ENCODE measurements at places on chromosomes 1 and 21.

- no peak for DNase-seq
These were observed 20.0 kb upstream of the ALDH4A1 start for GRCh38 chr1:18922319-18922726.

DNA sequence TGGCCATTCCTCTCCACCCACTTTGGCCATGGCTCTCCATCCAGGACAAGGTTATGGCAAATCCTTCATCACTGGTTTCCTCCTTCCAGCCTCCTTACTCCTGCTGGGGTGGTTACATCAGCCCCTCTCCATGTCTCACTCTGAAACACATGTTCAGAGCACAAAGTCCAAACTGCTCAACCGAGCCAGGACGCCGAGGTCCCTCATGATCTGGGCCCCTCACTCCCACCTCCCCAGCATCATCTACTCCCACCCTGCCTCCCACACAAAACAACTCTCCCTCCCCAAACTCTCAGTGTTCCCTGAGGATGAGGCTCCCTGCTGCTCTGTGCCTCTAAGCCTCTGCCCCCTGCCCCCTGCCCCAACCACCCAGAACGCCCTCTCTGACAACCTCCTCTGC is 33.3 kb upstream of the ZBTB40 start:
- DNase-seq: no peak

DNA sequence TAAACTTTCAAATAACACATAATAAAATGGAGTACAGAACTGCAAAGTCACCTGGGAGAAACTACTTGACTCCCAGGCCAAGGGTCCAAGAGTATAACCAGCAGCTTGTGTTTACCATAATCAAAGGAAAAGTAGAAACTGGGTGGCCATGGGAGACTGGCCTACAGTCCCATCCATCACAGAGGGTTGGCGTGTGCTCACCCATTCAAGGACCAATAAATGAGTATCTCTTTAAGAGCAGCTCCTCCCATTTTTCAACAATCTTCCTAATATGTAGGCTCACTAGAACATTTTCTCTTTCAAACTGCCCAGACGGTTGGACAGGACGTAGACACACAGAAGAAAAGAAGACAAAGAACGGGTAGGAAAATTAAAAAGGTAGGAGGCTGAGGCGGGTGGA is at the start of gene FMO3:
FMO3 (plus strand) TSS at position 302 of the 400 bp plus-strand sequence. CDS start 1,754 bp downstream, outside the sequence.
- no peak for DNase-seq

- DNase-seq: no peak
These were observed 5.9 kb downstream of the MAN1C1 start for GRCh38 chr1:25622531-25622930.

- DNase-seq: no peak
These were observed 3.4 kb downstream of the CAPZB start for GRCh38 chr1:19481826-19482398.

DNA sequence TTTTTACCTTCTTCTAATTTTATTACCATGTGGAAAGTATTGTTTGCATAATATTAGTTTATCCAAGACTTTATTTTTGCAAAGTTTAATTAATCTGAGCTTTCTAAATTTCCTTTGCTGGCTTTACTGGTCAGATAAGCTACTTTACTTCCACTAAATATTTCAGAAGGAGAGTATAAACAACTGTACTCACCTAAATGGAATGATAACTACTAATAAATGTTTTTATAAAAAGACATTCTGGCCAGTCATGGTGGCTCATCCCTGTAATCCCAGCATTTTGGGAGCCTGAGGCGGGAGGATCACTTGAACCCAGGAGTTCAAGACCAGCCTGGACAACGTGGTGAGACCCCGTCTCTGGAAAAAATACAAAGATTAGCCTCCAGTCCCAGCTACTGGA is 36.0 kb downstream of the ATP8B2 start:
- DNase-seq: no peak

DNA sequence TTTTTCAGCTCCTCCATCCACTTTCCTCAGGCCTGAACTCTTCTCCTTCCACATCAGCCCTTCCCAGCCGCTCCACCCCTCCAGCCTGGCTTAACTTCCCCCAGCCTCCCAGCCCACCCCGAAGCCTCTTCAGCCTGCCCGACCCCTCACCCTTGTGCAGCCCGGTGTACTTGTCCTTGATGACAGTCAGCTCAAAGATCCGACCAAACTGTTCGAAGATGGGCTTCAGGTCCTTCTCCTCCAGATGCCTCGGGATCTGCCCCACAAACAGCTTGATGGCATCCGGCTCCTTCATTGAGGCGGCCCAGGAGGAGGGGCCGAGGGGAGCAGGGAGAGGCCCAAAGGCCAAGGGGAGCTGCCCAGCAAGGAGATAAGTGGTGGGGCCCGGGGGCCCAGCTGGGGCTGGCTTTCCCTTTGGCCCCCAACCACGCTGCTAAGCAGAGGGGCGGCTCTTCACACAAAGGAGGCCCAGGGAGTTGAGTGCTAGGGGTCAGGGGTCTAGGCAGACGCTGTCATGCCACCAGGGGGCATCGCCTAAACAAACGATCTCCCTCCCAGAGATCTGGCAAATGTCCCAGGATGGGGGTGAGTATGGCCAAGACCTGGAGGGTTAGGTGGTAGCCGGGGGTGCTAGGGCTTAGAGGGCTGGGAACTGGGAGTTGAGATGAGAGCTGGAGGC is 738 bp downstream of the CELF3 start:
- DNase-seq: no peak

DNA sequence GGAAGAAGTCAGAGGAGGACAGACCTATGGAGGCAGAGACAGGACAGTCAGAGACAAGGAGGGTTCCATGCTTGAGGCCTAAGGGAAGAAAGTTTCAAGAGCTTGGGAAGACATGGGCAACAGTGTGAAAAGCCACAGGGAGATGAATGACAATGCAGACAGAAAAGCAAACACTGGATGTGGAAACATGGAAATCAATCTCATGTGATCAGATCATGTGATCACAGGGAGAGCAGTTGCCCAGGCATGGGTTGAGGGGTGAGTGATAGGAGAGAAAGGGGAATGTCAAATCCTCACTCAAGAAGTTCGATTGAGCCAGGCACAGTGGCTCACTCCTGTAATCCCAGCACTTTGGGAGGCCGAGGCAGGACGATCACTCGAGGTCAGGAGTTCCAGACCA is 17.2 kb downstream of the PTAFR start:
- no peak for DNase-seq

DNA sequence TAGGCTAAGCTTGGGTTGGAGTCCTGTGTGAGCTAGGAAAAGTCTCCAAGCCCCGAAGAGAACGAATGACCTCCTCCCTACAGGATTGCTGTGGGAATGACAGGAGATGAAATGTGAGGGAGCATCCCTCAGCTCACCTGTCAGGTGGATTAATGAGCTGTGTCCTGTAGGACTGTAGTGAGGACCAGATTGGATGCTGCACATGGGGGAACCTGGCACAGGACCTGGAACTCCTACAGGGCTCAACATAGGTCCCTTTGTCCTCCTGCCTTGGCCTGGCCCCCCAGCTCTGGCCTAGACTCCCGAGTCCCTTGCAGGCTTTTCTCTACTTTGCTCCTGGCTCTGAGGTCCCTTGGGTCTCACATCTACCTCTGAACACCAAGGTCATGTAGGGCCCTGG is 155.7 kb downstream of the PTPRU start:
- no peak for DNase-seq

- peak; percentile 14 for DNase-seq
These were observed at the start of gene LPAR3 for GRCh38 chr1:84892705-84893618. LPAR3 (minus strand) TSS chr1:84893206; CDS start chr1:84866120, 27,086 bp downstream.

- no peak for DNase-seq
These were observed 18.9 kb downstream of the SDE2 start for GRCh38 chr1:225980005-225980836.

DNA sequence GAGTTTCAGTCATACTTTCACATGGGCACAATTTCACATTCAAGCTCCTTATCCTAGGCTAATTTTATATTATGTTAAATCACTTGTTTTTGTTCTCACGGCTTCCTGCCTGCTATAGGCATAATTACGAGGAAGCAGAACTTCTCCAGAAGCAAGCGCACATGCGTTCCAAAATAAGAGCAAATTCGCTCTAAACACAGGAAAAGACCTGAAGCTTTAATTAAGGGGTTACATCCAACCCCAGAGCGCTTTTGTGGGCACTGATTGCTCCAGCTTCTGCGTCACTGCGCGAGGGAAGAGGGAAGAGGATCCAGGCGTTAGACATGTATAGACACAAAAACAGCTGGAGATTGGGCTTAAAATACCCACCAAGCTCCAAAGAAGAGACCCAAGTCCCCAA is at the start of gene CORT:
CORT (plus strand) TSS at position 281 of the 400 bp plus-strand sequence. CDS start 193 bp downstream, outside the sequence.
- no peak for DNase-seq

DNA sequence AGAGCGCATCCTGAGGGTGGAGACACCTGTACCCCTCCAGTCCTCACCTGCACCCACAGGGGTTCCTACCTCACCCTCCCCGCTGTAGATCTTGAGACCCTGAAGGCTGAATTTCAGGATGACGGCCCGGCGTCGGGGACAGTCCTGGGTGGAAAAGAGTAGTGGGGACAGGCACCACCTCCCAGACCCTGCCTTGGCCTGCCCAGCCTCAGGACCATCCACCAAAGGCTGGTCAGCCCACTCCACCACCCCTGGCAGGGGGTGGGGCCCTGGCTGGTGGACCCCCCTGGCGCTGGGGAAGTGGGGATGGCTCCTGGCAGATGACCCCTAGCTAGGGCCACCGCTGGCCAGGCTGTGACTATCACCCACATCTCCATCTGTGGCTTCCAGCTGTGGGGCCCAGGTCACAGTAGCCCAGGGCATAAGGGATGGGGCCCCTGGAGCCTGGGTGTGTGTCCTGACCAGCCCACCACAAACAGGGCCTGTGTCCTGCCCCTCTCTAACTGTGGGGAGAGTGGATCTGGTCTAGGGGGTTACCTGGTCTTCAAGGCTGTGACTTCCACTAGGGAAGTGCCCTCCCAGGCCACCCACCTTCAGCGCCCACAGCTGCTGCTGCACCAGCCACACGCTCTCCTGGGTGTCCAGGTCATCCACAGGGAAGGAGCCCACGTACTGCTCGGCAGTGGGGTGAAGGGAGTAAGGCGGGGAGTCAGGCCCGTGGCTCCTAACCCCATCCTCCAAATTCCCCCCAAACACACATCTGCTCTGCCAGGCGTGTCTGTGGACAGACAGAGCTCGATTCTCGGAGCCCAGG is 5.4 kb downstream of the SH2D5 start:
- no peak for DNase-seq

GRCh38 chr1:5915587-5916571 is 76.3 kb downstream of the NPHP4 start:
- peak; percentile 13 for DNase-seq

DNA sequence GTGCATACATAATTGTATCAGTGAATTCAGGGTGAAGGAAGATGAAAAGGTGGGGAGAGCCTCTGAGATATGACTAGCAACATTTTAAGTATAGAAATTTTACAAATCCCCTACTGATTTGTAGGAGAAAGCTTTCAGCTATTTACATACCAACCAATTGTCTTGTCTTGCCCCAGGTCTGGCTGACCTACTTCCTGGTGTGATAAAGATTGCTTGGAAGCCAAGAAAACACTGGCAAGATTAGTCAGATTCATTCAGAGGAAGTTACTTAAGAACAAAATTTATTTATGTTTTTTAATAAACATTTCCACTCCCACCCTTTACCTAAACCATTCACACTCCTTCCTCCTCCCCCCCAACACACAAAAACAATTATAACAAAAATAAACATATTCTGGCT is 17.5 kb downstream of the PTGS2 start:
- DNase-seq: no peak

DNA sequence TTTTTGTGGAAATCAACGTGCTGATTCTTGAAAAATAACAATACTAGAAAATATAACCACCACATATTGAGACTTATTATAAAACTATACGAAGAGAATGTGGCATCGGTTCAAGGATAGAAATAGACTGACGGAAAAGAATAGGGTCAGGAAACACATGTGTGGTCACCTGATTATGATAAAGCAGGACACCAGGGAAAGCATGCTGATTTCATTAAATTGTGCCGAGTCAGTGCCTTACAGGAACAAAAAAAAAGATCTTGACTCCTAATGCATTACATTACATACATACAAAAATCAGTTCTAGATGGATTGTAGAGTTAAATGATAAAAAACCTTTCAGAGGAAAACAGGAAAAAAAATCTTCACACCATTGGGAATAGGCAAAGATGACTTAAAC is 43.5 kb upstream of the SERPINC1 start:
- DNase-seq: no peak

DNA sequence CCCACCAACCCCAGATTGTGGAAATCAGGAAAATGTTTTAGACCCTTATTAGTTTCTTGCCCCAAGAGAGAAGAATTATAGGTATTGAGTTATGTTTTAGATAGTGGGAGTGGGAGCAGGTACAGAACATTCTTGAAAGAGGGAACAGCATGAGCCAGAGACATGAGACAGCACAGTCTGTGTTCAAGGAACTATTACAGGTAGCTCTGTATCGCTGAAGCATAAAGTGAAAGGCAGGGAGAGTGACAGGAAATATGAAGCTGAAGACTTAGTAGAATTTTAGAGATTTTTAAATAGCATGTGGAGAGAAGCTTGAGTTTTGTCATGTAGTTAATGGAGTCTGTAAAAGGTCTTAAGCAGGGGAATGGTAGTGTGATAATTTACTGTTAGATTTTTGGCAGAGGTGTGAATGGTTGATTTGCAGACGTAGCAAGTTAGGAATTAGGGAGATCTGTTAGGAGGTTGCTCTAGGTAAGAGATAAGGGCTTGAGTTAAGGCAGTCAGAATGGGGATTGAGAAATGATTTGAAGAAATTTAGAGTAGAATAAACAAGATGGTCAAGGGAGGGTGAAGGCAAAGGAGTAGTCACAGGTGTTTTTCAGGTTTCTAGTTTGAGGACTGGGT is 11.6 kb downstream of the SUCO start:
- DNase-seq: no peak

GRCh38 chr1:50023292-50024159 is at the start of gene AGBL4:
AGBL4 (minus strand) TSS chr1:50023954.
- DNase-seq: no peak

- no peak for DNase-seq
These were observed 12.0 kb upstream of the PCBP3 start for GRCh38 chr21:45631540-45631939.

DNA sequence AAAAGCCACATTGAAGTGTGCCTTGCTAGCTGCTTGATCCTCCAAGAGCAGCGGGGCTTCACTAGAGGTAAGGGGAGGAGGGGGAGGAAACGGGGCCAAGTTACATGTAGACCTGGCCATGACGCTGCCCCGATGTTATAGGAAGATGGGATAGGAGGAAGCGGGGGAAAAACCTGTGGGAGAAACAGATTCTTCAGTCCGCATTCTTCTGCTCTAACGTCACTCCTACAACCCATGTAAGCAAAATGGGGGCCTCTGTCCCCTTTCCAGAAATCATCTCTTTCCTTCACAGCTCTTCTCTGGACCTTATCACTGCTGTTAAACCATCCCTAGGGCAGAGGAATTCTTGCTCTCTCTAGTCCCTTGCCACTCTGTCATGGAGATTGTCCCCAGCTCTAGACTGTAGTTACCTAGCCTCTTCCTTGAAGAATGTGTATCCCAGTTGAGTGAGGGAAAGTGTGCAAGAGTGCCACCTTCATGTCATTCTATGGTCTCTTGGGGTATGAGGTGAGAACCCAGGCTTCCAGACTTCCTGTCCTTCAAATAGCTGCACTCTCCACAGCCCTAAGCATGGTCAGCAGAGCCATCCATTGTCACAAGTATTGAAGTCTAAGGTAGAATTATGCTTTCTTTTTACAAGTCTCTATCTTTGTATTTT is 11.4 kb downstream of the PLEKHO1 start:
- no peak for DNase-seq

- DNase-seq: no peak
These were observed 3.6 kb upstream of the SCAF4 start for GRCh38 chr21:31735511-31735992.

- DNase-seq: no peak
These were observed 12.8 kb upstream of the CD53 start for GRCh38 chr1:110860174-110860573.
